ENCODE measurements at places on chromosomes 7 and 10.

DNA sequence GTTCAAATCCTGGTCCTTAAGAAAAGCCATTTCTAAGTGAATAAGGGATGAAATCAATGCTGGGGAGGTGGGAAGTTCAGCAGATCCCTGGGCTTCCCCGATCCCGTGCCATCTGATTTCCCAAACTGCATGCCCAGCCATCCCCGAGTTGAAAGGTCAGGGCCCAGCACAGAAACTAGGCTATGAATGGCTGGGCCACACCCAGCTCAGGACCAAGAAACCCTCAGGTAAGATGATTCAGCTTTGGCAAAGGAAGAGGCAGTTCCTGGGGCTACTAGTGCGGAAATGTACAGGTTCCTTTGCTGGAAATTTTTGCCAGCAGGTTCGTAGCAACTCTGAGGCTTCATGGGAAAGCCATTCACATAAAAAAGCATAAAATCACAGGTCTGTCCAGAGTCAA lies 182.7 kb downstream of the FAM107B start:
- no peak for DNase-seq

DNA sequence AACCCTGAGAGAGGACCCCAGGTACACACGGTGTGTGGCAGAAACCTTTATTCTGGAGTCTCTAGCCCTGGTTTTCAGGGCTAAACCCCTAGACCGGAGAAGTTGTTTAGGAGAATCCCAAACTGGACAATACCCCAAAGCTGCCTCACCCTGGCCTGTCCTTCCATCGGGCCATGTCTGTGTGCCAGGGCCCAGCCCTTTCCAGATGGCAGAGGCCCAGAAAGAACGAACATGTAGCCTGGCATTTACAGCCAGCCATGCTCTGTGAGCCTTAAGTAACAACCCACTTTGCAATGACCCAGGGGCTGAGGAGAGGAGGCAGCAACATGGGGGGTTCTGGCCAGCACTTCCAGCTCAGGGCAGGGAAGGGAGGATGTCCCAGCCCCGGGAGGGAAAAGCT lies 142.1 kb downstream of the NEURL1 start:
- DNase-seq, result no peak

DNA sequence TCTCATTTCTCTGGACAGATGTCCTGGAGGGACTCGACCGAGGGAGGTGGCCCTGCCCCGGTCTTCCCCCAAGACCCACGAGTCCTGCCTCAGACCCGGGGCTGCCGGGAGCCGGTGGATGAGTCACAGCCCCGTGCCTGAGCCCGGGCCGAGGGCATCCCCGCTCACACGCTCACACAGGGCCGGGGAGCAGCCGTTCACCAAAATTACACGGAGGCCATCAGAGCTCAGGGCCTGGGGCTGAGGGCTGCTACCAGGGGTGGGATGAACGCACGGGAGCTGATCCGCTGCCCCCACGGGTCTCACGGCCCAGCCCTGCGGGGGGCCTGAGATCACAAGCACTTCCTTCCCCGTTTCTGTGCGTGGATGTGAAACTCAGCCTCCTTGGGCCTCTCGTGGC lies 17.5 kb downstream of the FAM20C start:
- DNase-seq, result no peak

DNA sequence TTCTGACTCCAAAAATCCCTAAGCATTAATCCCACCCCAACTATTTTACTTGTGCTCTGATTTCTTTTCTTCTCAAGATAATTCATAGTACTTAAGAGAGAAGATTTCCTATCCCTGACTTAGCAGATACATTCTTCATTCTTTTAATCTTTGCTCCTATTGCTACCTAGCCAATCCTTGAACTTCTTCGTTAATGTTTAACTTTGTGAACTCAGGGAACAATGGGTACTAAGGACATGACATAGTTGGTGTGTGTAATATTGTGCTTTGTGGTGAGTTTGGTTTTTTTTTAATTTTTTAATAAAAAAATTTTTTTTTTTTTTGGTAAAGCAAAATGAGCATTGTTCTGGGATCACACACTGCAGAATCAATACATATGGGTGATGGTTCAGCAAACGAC lies 166.2 kb downstream of the CHCHD3 start:
- DNase-seq, result no peak

DNA sequence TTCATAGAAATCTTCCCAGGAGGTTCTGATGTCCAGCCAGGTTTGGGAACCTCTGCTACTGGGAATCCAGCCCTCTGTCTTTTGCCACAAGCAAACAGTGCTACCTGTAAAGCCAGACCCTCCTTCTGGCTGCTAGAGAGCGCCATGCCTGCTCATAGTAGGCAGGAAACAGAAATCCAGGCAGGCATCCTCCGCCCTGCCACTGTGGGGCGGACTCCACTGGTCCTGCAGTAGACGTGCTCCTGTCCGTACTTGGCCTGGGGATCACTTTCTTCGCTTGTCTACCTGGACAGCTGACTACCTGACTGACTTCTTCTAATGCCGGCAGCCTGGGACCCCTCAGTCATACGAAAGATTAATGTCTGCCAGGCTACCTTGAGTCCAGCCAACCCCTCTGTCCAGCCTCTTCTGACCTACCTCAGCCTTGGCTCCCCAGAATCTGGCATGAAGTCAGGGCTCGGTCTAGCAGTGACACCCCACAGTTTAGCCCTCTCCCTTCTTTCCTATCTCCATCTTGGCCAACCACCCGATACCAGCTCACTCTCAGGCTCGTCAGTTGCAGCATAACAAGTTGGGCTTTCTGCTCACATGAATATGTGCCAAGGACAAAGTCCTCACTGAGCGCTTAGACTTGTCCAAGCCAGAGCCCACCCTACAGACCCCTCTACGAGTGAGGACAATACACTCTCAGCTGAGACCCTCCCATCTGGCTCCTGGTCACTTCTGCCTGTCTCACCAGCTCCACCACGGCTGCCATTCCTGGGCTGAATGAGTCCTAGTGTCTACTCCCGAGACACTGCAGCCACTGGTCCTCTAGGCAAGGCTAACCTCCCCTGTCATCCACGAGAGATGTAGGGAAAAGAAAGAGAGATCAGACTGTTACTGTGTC lies 43.9 kb upstream of the OPALIN start:
- DNase-seq, result no peak

DNA sequence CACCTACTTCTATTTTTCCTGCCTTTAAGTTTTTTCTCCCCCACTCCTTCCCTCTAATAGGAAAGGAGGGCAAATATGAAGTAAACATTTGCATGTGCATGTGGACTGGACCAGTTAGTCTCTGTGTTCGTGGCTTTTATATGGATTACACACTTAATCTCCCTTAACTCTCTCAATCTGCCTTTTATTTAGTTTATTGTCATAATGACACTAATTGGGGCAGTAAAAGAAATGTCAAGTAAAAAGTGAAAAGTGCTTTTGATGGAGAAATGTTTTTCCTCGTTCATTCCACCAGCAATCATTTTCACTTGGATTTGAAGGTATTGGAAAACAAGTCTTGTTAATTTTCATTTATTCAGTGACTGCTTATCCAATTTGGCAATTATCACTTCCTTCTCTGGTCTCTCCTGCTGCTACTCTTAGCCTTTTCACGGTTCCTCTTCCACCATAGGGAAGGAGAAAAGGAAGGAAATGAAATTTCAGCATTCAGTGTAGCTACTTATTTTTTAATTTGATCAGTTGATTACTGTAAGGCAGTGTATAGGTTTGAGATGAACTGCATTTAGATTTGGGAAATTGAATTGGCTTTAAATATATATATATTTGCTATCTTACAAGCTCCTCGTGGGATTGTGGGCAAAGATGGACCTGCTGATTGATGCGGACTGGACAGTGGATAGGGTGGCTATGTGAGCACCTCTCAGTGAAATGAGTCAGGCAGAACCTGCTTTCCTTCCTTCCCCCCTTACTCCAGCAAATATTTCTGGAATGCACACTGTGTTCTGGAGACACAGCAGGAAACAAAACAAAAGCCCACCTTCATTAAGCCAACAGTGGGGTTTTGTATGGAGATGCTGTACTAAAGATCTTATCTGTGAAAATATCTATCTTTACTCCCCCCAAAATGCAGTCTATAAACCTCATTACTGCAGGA lies 77.5 kb downstream of the LRRC4 start:
- no peak for DNase-seq

- DNase-seq, result no peak
These were observed 40.7 kb downstream of the ZCCHC24 start for GRCh38 chr10:79404690-79405131.

GRCh38 chr7:6346581-6346980 lies 74.2 kb upstream of the CYTH3 start:
- no peak for DNase-seq

GRCh38 chr10:89891006-89891535 lies 189.7 kb downstream of the KIF20B start:
- DNase-seq, result no peak

- DNase-seq, result no peak
These were observed 433.1 kb downstream of the HTR7 start for GRCh38 chr10:90424730-90425129.

- no peak for DNase-seq
These were observed 75.3 kb upstream of the CPXM2 start for GRCh38 chr10:123966896-123967231.

- no peak for DNase-seq
These were observed 149.8 kb downstream of the NSUN6 start for GRCh38 chr10:18501629-18502028.

DNA sequence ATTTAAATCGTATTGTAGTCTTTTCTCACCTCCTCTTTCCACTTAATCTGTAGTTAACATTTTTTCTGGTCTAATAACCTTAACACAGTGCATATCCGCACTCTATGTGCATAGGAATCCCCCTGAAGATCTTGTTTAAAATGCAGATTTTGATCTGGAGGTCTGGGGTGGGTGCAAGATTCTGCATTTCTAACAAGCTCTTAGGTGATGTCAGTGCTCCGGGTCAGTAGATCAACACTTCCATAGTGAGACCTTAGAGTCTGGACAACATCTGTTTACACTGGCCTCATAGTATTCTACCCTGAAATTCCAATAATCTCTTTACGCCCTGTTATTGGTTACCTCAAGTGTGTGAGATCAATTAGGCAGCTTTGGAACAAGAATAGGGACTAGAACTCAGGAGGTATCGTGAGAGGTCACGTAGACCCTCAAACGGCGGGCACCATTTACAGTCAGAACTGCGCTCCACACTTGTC lies 434 bp upstream of the PLEKHA8 start:
- no peak for DNase-seq

- DNase-seq, result no peak
These were observed 17.8 kb upstream of the IFIT2 start for GRCh38 chr10:89283936-89284475.
